ENCODE measurements at places on chromosomes 12 and 14.

DNA sequence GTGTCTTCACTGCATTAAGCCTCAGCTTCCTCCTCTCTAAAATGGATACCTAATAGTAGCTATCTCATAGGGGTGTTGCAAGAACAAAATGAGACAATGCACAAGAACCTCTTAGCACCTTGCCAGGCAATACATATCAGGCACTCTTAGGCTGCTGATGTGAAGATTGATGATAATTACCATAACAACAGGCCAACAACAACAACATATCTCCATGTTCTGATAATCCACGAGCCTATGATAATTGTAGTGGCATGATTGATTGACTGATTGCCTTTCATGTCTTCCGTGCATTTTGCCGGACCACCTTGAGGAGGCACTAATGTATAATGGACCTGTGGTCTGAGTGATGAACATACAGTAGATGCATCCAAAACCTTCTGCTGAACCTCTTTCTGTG is 50.7 kb upstream of the WSCD2 start:
- DNase-seq, result no peak

GRCh38 chr12:27732281-27732680 is 21.6 kb downstream of the MRPS35 start:
- no peak for DNase-seq

DNA sequence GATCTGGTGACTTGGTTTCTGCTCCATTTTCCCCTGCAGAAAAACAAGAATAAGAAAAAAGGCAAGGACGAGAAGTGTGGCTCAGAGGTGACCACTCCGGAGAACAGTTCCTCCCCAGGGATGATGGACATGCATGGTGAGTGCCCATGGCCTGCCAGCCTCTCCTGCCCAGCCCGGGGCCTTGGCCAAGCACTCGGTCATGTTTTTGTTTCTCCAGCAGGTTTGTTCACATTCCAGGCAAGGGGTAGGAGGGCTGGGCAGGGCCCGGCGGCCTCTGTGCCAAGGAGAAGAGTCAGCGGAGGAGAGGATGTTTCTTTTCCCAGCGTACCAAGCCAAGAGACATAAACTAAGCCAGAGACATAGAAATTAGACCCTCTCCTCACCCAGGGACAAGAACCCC is 13.6 kb downstream of the BCL7A start:
- no peak for DNase-seq

DNA sequence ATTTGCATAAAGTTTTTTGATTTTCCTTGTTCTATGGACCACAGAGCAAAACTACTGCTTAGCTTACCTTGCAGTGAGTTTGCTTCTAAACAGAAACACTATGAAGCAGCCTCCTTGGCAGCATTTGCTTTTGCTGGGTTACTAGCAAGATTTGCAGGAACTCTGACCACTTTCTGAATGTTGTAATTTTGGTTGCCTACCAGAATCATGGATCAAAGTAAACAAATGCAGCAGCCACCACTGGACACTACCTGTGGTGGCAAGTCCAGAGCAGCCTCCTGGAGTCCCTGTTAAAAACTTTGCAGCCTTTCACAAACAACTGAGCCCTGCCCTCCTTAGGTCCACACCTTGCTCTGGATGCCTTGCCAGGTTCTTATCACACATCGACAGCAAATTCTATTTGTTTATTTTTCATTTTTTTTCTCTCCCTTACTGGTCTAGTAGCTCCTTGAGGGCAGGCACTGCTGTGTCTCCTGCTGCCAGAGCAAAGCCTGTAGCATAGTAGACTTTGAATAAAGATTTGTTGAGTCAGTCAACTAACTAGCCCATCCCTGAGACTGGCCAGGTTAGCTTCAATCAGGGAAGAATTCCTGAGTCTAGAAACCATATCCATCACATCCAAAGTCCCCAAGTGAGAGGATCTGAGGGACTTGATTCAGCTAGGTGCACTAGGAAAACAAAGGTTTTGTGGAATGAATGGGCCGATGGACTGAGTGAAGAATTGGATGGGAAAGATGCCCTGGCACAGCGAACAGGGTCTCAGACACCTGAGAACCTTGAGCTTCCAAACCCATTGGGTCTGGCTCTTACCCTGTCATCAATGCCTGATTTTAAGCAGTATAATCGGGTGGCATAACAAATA is 5.7 kb downstream of the TTC6 start:
- DNase-seq, result no peak

GRCh38 chr12:49355913-49356312 is 9.2 kb downstream of the DNAJC22 start:
- DNase-seq, result no peak

DNA sequence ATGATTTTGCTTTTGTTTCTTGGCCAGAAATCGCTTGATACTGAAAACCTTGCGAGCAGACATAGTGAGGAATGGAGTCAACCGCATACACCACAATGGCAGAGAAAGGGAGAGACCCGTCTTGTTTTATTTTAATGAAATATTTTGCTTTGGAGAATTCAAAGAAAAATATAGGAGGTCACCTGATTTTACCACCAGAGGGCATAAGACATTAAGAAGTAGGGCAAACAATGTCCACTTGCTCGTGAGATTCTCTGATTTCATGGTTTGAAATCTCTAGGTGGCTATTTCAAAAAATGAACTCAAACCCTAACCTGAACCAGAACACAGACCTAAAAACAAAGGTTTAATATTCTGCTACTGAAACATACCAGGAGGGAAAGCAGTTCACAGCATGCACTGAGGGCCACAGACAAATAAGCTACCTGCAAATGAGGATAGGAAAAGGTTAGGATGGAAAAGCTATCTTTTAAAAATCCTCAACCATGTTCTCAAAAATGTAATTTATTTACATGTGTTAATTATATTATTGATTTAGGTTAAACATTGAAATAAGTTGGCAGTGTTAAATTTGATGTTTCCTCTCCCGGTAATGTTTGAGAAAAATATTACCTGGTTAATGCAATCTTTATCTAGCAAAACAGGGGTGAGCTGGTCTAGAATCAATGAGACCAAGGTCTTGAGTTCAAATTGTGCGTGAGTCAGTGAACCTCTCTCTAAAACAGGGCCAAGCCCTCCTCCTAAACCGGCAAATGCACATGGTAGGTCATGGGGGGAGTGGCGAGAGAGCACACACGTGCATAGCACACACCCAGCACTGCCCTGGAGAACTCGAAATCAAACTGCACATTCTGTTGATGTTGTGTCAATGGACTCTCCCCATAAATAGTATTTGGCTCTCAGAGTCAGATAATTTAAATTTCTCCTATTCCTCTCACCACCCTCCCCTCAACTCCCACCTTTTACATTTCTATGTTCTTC is 12.5 kb downstream of the IFNG-AS1 start:
- no peak for DNase-seq

Measured in CD8-positive, alpha-beta memory T cell (primary cell).